ENCODE measurements at places on chromosomes 13 and 19. TPM values are rescaled to one million over a fixed set of nuclear protein-coding genes. Genes with fewer than 3 reads are reported as not detected.

The LRRC63 gene
- not detected for total RNA-seq

The VSIG10L gene
- total RNA-seq: 0.62 TPM

The ADAMTS10 gene
- 18.9 TPM for total RNA-seq

The ZNF600 gene
- 7.9 TPM for total RNA-seq

The NANOS3 gene
- 4.4 TPM for total RNA-seq

Measured in endothelial cell of umbilical vein (primary cell).